Lower lobe of right lung (tissue), 2 donors: ENCODE measurements at places on chromosomes 4 and X. TPM values are rescaled to one million over a fixed set of nuclear protein-coding genes. Genes with fewer than 3 reads are reported as not detected.

TCEAL7 gene
- 3.2 TPM for total RNA-seq

REELD1 gene
- total RNA-seq = 0.35 TPM

RPA4 gene
- 1.5 TPM for total RNA-seq

P2RY8 gene
- 3.0 TPM for total RNA-seq

ODAM gene
- 2.6 TPM for total RNA-seq

FAAH2 gene
- total RNA-seq = 6.1 TPM

CXorf65 gene
- not detected for total RNA-seq

CFP gene
- total RNA-seq = 24.8 TPM

UCP1 gene
- total RNA-seq = not detected

KLHL13 gene
- total RNA-seq = 3.9 TPM

MED14 gene
- total RNA-seq = 32.6 TPM

AADAT gene
- 4.9 TPM for total RNA-seq

VSIG1 gene
- total RNA-seq = 1.6 TPM

MAGEB10 gene
- total RNA-seq = not detected

CSN1S1 gene
- not detected for total RNA-seq

YIPF7 gene
- total RNA-seq = not detected

ERVMER34-1 gene
- 1.5 TPM for total RNA-seq

TLR6 gene
- total RNA-seq = 12.4 TPM

SYTL4 gene
- total RNA-seq = 15.3 TPM

TMEM47 gene
- total RNA-seq = 24.8 TPM

STARD8 gene
- 36.5 TPM for total RNA-seq

RIBC1 gene
- 3.0 TPM for total RNA-seq

SPATA4 gene
- 1.2 TPM for total RNA-seq

MSX1 gene
- total RNA-seq = 2.1 TPM

BGN gene
- total RNA-seq = 157 TPM

ARHGAP6 gene
- 16.7 TPM for total RNA-seq

OCIAD1 gene
- total RNA-seq = 101 TPM

NXF2 gene
- total RNA-seq = 0.35 TPM

PABPC1L2A gene
- total RNA-seq = not detected

PLXNA3 gene
- total RNA-seq = 49.0 TPM

PABPC4L gene
- 0.56 TPM for total RNA-seq

CT47A1 gene
- not detected for total RNA-seq
